ENCODE measurements at places on chromosomes 1 and 21.

- DNase-seq: no peak
Measured at GRCh38 chr21:15976807-15977206, 247.0 kb downstream of the USP25 start.

GRCh38 chr1:225699336-225699735 lies 46.4 kb upstream of the ENAH start:
- no peak for DNase-seq

DNA sequence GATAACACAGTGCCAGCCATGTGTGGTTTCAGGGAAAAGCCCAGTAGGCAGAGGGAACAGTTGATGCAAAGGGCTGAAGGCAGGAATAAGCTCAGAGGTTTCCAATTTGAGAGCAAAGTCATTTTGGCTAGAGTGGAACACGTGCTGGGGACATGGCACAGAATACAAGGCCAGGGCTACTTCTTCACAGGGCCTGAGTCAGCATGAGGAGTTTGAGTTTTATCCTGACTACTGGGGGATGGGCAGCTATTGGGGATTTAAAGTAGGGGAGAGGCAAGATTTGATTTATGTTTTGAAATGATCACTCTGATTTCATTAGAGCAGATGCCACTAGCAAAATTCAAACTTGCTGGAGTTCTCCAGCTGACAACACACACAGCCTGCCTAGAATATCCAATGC lies 241.1 kb upstream of the CSF3R start:
- DNase-seq: no peak

DNA sequence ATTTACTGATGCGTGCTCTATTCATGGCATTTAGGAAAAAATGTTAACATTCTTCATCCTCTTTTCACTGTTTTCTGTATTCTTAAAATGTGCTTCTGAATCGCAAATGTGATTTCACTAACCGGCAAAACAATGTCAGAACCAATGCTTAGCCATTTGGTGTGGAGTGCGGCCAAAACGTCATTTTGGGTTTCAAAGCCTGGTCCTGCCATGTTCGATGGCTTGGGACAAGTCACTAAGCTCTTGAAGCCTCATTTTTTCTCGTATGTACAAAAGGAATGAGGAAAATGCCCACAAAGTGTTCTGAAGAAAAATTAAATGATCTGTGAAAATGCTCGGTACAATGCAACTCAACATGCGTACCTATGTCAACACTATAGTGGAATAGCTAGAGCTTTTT lies 175.3 kb downstream of the APP start:
- no peak for DNase-seq

DNA sequence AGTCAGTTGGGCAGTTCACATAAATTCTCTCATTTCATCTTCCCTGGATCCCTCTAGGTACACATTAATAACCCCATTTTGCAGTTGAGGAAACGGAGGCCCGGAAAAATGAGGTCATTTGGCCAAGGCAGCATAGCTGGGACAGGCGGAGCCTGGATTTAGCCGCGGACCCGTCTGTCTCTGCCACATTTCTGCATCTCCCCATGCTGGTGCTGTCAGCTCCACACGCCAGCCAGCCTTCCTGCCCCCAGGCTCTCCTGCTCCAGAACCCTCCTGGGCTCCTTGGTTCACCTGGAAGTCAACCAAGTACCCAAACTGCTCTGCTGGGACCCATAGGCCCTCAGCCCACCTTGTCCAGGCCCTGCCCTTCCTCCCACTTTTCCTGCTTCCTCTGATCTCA lies 7.6 kb downstream of the FOXO6 start:
- DNase-seq: no peak

DNA sequence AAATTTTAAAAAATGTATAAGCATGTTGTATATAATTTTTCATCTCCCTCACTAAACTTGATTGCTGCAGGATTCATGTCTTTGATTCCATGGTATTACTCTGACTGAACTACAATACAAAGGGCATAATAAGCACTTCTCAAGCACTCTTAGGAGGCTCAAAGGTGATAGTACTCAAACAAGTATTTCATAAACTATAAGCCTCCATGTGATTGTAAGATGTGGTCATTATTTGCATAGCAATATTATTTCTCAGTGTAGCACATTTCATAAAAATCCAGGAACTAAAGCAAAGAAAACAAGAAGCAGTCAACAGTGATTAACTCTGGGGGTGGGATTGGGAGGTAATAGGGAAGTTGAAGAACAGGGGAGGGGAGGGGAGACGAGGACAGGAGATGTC lies 106.2 kb upstream of the DPT start:
- no peak for DNase-seq

- no peak for DNase-seq
Measured at GRCh38 chr21:34579411-34579810, 35.5 kb downstream of the RCAN1 start.

- DNase-seq: no peak
Measured at GRCh38 chr1:235366286-235366685, 941 bp upstream of the TBCE start.

GRCh38 chr1:41673806-41674205 lies 189.3 kb upstream of the EDN2 start:
- no peak for DNase-seq

DNA sequence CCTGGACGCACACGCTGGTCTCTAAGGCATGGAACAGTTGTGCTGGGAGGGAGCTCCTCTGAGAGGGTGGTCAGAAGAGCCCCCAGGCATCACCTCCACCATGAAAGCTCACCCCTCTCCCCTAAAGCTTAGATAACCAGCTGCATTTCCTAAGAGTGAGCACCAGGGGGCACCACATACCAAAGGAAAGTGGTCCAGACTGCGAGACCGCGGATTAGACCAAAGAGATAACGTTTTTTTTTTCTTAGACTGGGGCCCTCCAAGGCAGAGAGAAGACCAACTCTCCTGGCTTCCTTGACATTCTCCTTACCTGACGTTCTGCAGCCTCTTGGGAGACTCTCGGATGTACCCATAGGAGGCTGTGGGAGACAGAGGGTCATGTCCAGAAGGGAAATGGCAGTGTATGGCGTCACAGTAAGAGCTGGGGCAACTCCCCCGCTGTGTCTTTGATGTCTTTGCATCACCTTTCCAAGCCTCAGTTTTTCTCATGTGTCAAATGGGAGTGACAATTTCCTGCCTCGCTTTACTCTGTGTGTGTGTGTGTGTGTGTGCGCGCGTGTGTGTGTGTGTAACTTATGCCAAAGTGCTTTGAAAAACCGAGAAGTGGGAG lies 12.3 kb upstream of the IFNLR1 start:
- DNase-seq: peak; percentile 63

DNA sequence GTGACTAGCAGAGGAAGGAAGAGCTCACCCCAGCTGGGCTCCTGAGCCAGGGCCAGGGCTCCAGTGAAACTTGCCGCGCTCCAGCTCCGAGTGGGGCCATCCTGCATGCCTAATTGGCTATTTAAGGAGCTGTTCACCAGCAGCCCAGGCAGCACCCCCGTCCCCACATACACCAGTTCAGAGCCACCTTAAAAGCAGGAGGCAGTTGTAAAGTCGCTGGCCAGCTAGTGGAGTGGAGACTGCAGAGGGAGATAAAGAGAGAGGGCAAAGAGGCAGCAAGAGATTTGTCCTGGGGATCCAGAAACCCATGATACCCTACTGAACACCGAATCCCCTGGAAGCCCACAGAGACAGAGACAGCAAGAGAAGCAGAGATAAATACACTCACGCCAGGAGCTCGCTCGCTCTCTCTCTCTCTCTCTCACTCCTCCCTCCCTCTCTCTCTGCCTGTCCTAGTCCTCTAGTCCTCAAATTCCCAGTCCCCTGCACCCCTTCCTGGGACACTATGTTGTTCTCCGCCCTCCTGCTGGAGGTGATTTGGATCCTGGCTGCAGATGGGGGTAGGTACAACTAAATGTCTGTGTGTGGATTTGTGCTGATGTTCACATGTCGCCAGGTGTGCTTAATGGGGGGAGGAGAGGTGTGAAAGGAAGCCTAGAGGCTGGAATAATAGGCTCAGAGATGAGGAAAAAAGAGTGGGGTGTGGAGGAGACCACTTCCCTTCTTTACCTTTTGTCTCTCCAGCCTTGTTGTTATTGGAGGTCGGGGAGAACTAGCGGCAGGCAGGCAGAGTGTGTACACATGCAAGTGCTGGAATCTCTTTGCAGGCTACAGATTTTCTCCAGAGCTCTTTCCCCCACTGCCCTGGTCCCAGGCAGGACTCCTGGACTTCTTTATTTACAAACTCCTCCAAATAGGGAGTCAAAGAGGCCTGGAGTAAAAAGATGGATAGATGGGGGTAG lies at the start of gene CA14:
TSS of gene CA14 (plus strand) at position 151 of the 962 bp plus-strand sequence. CDS start at position 506, 355 bp downstream.
- no peak for DNase-seq

GRCh38 chr1:93658188-93658587 lies 23.4 kb downstream of the BCAR3 start:
- DNase-seq: no peak

DNA sequence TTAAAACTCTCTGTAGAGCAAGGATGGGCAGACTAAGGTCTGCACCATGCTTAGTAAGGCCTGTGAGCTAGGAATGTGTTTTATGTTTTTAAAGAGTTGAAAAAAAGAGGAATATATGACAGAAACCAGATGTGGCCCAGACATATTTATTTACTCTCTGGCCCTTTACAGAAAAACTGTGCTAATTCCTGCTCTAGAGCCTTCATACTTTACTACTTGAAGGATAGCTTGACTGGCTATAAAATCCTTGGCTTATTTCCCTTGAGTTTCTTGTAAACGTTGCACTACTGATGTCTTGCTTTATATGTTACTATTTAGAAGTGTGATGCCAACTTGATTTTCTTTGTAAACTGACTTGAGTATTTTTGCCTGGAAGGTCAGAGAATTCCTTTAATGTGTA lies 33.5 kb downstream of the CTBS start:
- DNase-seq: no peak

- DNase-seq: no peak
Measured at GRCh38 chr1:6860401-6860800, 75.1 kb downstream of the CAMTA1 start.

GRCh38 chr1:182835806-182836205 lies 3.3 kb upstream of the DHX9 start:
- DNase-seq: no peak

- DNase-seq: no peak
Measured at GRCh38 chr1:94000510-94001282, 91.5 kb upstream of the GCLM start.

DNA sequence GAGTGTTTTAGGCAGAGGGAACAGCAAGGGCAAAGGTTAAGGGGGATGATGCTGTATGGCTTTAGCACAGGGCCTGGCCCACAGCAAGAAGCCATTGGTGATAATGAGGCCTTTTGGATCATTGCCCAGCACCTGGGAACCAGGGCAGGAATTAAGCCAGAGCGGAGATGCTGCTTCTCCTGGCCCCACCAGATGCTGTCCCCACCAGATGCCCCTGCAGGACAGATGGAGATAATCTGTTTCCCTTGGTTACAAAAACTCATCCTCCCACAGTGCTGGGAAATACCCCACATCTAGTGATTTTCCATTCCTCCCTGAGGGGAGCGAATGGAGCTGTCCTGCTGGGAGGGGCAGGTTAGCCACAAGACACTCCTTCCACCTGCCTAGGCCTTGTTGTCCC lies 18.8 kb downstream of the OPRD1 start:
- no peak for DNase-seq

- no peak for DNase-seq
Measured at GRCh38 chr1:7084232-7084894, 299.1 kb downstream of the CAMTA1 start.

- DNase-seq: no peak
Measured at GRCh38 chr1:115331558-115332331, 6.3 kb downstream of the NGF start.

DNA sequence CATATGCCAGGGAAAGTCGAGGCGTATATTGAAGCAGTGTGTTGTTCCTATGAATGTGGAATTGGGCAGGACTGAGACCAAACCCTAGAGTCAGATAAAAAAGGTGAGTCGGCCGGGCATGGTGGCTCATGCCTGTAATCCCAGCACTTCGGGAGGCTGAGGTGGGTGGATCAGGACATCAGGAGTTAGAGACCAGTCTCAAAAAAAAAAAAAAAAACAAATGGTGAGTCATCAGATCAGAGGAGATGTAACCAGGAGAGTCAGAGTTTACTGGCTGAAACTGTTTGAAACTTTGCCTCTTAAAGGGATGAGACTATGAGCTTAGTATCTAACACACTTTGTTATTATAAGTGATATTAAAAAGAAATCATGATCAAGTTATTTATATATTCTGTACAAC lies 26.4 kb upstream of the SYCP1 start:
- DNase-seq: no peak

GRCh38 chr1:168676029-168676812 lies 52.8 kb downstream of the DPT start:
- DNase-seq: no peak

- no peak for DNase-seq
Measured at GRCh38 chr1:110444561-110444960, 6.4 kb upstream of the PROK1 start.

GRCh38 chr1:171935664-171936063 lies 94.4 kb downstream of the DNM3 start:
- DNase-seq: no peak

DNA sequence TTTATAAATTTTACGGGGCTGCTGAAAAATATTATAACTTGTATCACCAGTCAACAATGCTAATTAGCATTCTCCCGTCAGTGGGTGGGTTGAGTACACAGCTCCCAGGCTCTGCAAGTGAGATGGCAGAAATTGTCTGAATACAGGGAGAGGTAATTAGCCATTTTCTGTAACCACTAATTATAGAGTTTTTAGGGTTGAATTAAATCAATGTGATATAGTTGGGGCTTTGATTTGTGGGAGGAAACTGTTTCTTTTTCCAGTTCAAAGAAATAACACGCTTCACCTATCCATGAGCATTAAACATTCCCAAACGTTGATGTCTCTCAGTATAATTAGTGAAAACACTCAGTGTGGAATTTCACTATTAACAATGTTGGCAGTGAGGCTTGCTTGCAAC lies 1.5 kb downstream of the VANGL1 start:
- no peak for DNase-seq

DNA sequence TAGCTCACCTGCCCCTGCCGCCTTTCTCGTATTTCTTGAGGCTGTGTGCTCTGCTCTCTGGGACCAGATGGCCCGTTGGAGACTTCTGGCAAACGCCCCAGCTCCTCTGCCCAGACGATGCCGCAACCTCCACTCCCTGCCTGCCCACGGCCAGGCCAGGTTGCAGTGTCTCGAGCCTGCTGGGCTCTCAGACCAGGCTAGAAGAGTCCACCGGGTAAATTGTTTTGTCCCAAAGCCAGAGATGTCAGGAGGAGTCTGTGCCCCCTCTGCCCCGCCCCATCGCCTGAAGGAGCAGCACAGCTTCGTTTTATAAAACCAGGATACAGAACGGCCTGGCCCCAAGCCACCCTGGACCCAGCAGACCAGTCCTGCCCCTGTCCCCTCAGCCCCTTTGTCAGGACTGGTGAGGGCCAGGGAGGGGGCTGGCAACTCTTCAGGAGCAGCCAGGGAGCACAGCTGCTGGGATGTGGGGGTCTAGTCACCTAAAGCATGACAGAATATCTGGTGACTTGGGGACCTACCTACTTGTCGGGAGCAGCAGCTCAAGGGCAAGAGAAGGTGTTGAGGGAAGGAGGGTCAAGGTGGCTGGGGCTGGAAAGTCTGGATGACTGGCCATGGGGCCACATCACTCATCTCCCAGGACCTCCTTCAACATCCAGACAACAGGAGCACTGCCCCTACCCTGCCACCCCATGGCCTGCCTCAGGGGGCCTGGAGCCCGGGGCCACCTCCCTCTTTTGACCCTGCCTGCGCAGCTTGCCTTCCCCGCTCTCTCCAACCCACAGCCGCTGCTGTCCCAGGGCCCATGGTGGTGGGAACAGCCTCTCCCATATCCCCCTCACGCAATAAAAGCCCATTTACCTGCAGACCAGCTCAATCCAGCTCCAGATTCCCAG lies 33.9 kb upstream of the LBR start:
- no peak for DNase-seq

- no peak for DNase-seq
Measured at GRCh38 chr1:54565113-54565501, 17.1 kb downstream of the ACOT11 start.
